Activated CD8-positive, alpha-beta memory T cell treated with anti-CD3 and anti-CD28 coated beads, Interleukin-2, amount 50 U/mL, for 4 hours (primary cell): ENCODE measurements at places on chromosomes 2 and 18.

- peak; percentile 23 for DNase-seq
Observed at GRCh38 chr2:191539068-191539467, 138.9 kb upstream of the NABP1 start.

- DNase-seq: no peak
Observed at GRCh38 chr18:3347286-3347803, 85.4 kb downstream of the MYL12B start.

GRCh38 chr2:102770506-102770905 is 8.7 kb downstream of the TMEM182 start:
- DNase-seq: no peak

- no peak for DNase-seq
Observed at GRCh38 chr2:181774685-181775084, 94.4 kb upstream of the NEUROD1 start.

GRCh38 chr2:216546241-216546640 is 47.6 kb downstream of the RPL37A start:
- no peak for DNase-seq

DNA sequence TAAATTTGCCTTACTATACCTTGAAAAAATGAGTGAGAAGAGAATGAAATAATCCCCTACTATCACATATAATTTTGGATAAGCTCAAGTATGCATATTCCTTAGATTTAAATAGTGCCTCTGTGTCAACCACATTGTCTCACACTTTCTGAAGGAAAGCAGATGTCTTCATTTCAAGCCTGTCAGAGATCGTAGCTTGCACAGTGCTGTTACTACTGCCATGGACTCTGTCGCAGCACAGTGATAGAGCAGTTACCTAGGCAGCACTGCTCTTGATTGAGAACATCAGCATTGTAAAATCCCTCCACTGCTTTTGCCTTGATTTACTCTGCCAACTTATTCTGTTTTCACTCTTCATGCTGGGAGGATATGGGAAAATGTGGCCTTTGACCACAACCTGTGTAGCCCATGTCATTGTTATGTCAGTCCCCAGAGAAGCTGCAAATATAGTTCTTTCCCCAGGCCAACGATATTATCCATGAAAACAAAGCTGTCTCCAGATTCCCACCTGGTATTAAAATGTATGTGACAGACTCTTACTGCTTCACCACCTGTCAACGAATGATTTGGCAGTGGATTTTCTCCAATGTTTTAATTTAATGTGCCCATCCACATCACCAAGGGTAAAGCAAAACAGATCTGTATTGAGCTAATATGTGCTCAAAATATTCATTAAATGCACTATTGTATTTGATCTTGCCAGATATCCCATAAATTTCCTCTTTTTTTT is 675.7 kb downstream of the METTL4 start:
- no peak for DNase-seq

DNA sequence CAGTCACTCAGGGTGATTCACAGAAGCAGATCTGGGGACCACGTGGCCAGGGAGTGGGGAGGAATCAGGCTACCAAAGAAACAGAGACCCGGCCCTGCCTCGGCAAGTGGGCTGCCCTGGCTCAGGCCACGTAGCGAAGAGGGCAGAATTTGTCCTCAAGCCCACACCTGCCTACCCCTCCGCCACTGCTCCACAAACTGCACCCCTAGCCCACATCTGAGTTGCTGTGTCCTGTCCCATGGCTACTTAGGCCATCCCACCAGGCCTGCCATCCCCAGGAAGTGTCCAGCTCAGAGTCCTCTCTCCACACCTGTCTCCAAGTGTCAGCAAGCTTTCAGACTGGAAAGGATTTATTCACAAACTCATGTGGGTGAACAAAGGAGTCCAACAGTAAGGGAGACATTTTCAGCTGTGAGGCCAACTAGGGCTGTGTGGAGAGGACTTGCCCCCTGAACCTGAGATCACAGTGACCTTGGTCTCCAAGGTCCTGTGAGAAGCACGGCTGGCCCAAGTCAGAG is 31.7 kb upstream of the ASPRV1 start:
- DNase-seq: no peak

- no peak for DNase-seq
Observed at GRCh38 chr2:71860381-71860926, 287.2 kb downstream of the CYP26B1 start.

GRCh38 chr2:30139131-30139870 is 7.5 kb upstream of the YPEL5 start:
- DNase-seq: peak; percentile 19

DNA sequence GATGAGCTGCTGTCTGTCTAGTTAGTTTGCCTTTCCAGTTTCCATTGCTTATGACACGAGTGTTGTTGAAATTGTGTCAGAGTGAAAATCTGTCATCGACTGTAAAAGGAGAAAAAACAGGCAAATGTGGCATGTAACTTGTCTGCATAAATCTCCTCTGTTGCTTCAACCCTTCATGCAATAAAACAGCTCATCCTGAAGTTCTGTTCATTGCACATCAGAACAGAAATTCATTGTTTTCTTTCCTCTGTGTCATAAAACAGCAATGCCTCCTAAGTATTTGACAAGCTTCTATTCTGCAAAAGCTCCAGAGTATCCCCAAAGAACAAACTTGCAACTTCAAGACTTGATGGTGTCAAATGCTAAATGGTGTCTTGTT is 432.1 kb downstream of the MEIS1 start:
- DNase-seq: no peak

- DNase-seq: no peak
Observed at GRCh38 chr2:56192664-56193305, 9.0 kb downstream of the CCDC85A start.

- no peak for DNase-seq
Observed at GRCh38 chr2:54000524-54000923, 29.7 kb upstream of the PSME4 start.
